ENCODE measurements at places on chromosomes 7 and 10.

GRCh38 chr7:43108255-43109011 is 4.0 kb upstream of the HECW1 start:
- DNase-seq, result peak; percentile 48

- no peak for DNase-seq
Observed at GRCh38 chr7:111235709-111236108, 144.8 kb downstream of the LRRN3 start.

- no peak for DNase-seq
Observed at GRCh38 chr10:117483056-117483590, 59.4 kb upstream of the EMX2 start.

GRCh38 chr10:122543676-122544445 is 16.7 kb upstream of the DMBT1 start:
- DNase-seq, result no peak

DNA sequence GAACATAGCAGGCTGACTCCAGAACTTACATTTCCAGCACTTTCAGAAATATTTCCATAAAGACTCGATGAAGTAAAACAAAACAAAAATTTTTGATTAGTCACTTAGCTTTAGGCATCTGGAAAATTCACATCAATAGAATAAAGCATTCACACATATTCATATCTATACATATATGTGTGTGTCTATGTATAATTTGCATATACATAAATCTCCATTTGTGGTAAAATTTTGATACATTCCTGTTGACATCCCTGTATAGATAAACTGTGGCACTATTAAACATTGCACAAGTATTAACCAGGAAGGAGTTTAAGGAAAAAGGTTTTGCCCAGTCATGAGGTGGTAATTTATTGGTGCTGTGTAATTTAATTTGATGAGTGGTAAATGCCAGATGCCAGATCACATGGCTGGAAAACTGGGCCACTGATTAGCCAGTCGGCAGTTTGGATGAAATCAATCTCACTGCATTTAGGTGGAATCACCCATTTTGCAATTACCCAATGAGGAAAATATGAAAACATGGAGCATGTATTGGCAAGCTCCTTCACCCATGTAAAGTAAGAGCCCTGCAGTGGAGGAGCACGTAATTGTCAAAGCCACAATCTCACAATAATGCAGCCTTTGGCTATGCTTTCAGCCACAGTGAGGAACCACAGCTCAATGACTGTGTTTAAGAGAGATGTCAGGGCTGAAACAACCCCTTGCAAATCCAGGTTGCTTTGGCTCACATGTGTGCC is 294.6 kb downstream of the RNLS start:
- no peak for DNase-seq

DNA sequence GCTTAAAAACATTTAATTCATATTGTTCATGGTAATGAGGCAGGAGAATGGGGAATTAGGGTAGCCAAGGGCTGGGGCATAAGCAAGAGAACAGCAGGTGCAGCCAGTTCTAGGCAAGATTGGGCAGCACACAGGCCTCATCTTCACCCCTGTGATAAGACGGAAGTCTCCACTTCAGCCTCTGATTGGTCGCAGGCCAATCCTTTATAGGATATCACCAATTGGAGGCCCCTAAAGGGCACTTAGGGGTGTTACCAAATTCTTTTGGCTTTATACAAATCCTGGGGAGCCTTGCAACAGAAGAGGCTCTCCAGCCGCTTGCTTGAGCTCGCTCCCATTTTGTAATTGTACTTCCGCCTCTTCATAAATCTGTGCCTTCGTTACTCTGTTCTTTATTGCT is 231.1 kb downstream of the REEP3 start:
- no peak for DNase-seq

GRCh38 chr10:2974503-2975207 is 92.7 kb upstream of the PFKP start:
- no peak for DNase-seq

DNA sequence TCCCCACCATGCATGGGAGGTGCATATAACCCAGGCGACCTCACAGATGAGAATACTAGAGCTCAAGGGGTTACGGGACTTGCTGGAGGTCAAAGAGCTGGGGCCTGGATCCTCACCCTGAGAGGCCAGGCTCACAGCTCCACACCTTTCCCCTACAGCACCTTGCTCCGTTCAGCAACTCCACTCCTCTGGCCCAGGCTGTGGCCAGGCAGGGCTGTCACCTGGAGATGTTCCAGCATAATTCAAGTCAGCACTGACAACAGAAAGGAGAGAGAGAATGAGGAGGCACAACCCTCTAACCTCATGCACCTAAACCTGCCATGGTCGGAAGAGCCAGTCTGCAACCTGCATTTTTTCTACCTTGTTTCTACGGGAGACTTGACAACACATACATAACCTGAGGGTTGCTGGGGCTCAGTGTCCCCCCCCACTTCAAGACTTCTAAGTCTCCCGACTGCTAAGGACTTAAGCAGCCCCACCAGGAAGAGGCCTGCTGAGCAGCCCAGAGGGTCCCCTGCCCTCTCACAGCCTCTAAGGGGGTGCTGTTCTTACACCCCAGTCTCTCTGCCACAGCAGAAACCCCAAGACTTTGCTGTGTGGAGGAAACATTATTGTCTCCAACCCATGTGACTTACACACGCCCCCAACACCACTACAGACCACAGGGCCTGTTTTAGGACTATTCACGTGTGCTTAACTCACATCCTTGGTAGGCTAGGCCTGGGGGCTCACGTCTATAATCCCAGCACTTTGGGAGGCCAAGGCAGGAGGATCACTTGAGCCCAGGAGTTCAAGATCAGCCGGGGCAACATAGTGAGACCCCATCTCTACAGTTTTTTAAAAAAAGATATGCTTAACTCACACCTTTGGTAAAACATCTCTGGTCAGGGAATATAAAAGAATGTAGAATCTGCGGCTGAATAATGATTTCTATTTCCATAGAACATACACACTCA is 175.6 kb downstream of the FAM107B start:
- no peak for DNase-seq

DNA sequence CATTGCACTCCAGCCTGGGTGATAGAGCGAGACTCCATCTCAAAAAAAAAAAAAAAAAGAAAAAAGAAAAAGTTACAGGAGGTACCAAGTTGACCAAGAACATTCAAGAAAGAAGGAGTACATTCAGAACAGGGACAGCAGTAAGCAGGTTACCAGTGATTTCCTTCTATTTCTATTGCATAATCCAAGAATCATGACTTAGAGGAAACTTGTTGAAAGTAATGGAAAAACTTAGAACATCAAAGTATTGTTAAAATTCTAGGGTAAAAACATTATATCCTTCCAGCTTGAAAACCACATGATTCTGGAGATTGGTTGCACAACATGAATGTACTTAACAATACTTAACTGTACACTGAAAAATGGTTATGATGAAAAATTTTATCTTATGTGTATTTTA is 25.2 kb downstream of the RAPGEF5 start:
- DNase-seq, result no peak

DNA sequence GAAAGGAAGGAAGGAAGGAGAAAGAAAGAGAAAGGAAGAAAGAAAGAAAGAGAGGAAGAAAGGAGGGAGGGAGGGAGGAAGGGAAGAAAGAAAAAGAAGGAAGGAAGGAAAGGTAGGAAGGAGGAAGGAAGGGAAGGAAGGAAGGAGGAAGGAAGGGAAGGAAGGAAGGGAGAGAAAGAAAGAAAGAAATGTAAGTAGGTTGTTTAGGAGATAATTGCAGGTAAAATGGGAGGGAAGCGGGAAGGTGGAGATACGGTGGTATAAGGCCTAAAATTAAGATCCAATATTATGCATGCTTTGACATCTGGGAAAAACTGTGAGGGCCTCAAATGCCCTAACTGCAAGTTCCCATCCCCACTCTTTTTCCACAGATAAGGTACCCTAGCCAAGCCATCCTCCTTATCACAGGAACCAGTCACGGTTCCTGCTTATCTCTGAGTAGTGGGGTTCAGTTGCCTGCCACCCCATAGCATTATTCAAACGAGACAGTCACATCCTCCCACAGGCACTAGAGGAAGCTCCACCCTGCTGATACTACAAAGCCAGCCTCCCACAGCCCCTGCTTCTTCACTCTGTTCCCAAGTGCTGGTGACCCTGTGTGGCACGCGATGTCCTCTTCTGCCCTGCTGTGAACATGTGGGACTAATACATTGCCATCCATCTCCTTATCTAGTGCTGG is 28.7 kb downstream of the ST8SIA6 start:
- DNase-seq, result peak; percentile 13

- no peak for DNase-seq
Observed at GRCh38 chr10:100980311-100980710, 7.0 kb downstream of the MRPL43 start.

DNA sequence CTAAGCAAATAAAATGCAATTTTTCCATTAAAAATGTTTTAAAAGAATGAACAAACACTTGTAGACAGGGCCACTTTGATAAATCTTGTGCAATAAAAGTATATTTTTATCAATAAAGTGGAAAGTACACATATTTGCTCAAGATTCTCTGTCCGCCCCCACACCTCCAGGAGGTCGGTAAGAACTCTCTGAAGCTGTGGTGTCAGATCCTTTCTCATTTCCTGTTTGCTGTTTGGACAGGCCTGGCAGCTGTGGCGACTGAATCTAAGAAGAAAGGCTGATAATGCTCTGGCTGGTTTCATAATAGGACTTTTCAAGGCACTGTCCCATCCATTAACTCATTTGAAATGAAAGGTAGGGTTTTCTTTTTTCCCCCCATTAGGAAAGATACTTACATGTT is 15.3 kb upstream of the ASB4 start:
- DNase-seq, result no peak

DNA sequence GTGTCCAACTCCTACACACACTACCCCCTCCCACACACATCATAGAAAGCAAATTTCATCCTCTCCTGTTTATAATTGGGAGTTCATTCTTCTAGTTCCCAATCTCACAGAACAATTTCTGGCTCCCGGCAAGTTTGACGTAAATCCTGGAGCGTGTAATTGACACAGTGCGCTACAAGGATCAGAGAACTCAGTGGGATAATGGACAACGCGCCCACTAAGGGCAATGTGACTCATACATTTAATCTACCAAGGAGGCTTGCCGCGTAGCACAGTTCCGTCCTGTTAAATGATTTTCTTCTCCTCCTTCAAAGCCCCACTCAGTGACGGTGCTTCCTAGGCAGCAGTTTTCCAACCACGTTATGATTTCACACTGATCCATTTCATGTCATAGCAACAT is 277.6 kb downstream of the SFMBT2 start:
- DNase-seq, result no peak

- DNase-seq, result no peak
Observed at GRCh38 chr10:4835494-4835918, 9.5 kb downstream of the AKR1E2 start.

DNA sequence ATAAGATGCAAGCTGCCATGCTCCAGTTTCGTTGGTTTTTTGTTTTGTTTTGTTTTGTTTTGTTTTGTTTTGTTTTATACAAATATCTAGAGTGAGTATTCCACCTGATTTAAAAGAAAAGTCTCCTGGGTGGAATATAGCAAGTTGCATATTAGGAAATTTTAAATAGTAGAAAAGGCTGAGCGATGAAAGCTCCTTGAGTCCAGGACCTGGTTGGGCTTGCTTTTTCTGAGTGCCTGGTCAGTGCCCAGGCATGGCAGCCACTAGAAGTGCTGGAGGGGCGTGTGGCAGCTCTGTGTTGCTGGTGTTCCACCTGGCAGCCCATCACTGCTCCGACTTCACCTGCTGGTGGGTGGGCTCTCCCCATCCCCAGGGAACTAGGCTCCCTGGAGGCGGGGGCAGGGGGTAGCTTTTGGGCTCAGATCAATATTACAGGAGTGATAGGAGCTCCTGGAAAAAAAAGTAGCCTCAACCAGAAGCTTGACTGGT is 8.0 kb downstream of the COL17A1 start:
- no peak for DNase-seq

GRCh38 chr7:123979876-123980275 is 53.0 kb downstream of the TMEM229A start:
- no peak for DNase-seq

- no peak for DNase-seq
Observed at GRCh38 chr7:134693256-134693655, 46.6 kb downstream of the BPGM start.

DNA sequence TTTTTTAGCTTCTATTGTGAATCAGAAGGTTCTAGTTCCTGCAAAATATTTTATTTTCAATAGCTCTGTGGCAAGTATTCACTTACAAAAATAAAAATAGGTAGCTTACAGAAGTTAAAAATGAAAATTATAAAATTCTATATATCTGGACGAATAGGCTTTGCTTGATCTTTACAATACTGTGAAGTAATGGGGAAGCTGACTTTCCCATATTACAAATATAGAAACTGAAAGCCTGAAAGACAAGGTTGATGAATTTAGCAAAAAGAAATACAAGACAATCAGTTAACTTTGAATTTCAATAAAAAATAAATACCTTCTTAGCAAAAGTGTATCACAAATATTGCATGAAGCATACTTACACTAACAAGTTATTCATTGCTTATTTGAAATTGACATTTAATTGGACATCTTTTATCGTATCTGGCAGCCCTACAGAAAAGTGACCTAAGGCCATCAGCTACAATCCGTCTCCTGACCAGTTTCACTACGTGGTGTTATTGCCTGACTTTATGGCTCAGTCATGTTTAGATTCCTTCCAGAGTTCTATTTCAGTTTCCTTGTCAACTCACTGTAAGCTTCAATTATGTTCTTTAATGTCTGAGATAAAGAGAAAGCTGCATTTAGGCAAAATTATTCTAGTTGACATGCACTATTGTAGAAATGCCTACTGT is 310.5 kb upstream of the HGF start:
- no peak for DNase-seq

DNA sequence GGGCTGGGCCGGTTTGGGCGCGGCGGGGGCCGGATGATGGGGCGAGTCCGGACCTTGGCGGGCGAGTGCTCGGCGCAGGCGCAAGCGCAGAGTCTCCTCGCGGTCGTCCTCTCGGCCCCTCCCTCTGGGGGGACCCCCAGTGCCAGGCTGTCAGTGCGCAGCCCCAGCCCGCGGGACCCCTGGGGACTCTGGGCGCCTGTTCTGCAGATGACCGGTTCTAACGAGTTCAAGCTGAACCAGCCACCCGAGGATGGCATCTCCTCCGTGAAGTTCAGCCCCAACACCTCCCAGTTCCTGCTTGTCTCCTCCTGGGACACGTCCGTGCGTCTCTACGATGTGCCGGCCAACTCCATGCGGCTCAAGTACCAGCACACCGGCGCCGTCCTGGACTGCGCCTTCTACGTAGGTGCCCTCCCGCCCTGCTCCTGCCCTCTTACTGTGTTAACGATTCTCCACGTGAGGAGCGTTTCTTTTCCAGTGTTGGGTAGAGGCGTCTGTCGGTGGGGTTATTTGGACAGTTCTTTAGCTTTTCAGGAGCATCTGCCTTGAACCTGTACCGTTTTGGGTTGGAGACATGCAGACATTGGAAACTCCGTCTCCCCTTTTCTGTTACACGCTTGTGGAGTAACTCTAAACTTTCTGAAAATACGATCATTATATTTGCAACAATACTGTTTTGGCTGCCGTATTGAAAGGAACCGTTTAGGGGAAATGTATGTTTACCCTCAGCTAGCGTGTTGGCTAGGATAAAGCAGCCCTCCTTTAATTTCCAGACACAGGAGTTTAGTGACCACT is 706 bp downstream of the BUB3 start:
- DNase-seq, result no peak

GRCh38 chr10:65565246-65565645 is 1360.6 kb upstream of the LRRTM3 start:
- no peak for DNase-seq

- DNase-seq, result no peak
Observed at GRCh38 chr10:6333086-6333485, 130.4 kb downstream of the PFKFB3 start.

GRCh38 chr10:63671317-63671937 is 150.2 kb downstream of the REEP3 start:
- DNase-seq, result no peak
